Natural killer cell (primary cell): ENCODE measurements at places on chromosomes 1 and 21. TPM values are rescaled to one million over a fixed set of nuclear protein-coding genes. Genes with fewer than 3 reads are reported as not detected.

The C1orf94 gene
- not detected for total RNA-seq

The CDK18 gene
- total RNA-seq = 5.3 TPM

The CFHR5 gene
- not detected for total RNA-seq

The TMEM125 gene
- not detected for total RNA-seq

The OR2T35 gene
- total RNA-seq = not detected

The ASCL5 gene
- not detected for total RNA-seq

The WDR4 gene
- total RNA-seq = 11.1 TPM

The OR10J5 gene
- not detected for total RNA-seq

The SLC2A5 gene
- not detected for total RNA-seq

The CDC20 gene
- 0.50 TPM for total RNA-seq

The POU2F1 gene
- total RNA-seq = 44.6 TPM

The ROR1 gene
- total RNA-seq = 0.05 TPM

The RNF186 gene
- total RNA-seq = not detected

The CD5L gene
- not detected for total RNA-seq

The PRAMEF1 gene
- not detected for total RNA-seq

The LCA5L gene
- not detected for total RNA-seq

The TSPAN2 gene
- 17.1 TPM for total RNA-seq

The G0S2 gene
- total RNA-seq = 132 TPM

The SPATA17 gene
- total RNA-seq = not detected

The SYCP1 gene
- total RNA-seq = not detected

The TOMM20 gene
- total RNA-seq = 60.2 TPM

The AKR7A3 gene
- 1.1 TPM for total RNA-seq
